Globus pallidus (tissue), 1 donor: ENCODE measurements at places on chromosomes 7 and 10.

GRCh38 chr10:51619365-51619764 is 80.0 kb downstream of the CSTF2T start:
- no peak for DNase-seq

DNA sequence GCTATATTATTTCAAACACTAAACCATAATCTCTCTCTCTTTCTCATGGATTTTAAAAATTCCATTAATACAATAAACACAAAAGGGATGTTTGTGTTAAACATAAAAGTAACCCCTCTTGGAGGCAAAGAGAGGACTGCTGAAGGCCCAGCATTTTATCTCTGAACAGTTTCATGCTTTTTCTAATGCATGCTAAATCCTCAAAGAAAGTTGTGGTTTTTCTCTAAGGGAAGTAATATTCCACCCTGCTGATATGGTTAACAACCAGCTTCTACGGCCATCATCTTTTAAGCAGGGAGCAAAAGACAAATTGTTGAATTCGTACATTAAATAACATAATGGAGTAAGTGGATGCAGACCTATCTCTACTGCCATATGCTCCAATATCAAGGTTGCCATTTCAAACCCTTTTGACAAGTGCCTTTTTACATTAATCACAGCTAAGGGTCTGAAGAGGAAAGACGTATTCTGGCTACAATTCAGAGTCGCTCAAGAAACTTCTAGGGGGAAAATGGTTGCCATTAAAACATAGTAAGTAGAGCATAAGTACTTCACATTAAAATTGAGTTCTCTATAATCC is 103.1 kb downstream of the SLC25A13 start:
- no peak for DNase-seq

- no peak for DNase-seq
These were observed 104.5 kb downstream of the SH3PXD2A start for GRCh38 chr10:103750836-103751235.

DNA sequence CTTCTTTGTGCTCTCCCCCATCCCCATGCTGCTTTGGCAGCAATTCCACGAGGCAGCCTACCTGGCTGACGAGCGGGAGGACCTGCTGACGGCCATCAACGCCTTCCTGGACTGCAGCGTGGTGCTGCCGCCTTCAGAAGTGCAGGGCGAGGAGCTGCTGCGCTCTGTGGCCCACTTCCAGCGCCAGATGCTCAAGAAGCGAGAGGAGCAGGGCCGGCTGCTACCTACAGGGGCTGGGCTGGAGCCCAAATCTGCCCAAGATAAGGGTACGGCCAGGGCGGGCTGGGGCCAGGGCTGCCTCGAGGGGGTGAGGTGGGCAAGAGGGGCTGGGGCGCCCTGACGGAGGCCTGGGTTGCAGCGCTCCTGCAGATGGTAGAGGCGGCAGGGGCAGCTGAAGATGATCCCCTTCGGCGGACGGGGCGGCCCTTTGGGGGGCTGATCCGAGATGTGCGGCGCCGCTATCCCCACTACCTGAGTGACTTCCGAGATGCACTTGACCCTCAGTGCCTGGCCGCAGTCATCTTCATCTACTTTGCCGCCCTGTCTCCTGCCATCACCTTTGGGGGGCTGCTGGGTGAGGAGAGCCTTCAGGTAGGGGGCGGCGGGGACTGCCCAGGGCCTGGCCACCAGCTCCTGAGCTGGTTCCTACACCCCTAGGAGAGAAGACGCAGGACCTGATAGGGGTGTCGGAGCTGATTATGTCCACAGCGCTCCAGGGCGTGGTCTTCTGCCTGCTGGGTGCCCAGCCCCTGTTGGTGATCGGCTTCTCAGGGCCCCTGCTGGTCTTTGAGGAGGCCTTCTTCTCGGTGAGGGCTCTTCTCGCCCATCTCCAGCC is 9.4 kb downstream of the FASTK start:
- no peak for DNase-seq

DNA sequence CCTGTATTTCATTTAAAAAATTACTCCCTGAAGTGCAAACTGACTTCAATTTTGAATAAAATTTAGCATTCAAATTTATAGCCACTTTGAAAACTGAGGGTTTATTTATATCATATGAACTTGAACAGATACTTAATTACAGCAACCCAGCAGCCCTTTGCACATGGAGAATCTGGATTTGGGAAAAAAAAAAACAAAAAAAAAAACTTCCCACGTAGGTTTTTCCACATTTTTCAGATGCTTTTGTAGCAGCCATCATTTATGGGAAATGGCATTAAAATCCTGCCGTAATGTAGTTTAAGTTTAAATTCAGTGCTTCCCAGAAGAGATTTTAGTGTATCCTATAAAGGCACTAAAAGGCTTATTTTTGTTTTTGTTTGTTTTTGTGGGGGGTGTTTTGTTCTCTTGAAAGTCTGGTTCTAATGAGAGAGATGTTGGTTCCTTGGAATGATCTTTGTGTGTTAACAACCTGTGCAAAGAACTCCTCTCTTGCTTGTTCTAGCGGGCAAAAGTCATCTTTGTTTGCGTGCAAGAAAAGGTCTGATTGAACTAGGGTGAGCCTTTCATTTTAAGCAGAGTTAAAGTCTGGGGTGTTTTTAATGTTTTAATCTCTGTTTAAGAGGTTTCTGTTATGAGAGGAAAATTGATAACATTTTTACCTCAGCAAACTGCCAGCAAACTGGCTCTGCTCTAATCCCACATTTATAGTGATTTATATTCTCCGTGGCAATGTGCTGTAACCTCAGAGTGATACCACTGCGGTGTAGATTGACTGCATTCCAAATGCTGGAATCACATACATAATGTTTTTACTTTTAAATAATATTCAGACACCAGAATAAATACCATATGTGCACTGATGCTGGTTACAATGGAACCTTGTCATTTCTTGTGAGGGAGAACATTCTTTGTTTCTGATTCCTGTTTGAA is 105.5 kb downstream of the WNT2 start:
- no peak for DNase-seq

GRCh38 chr10:5283305-5284158 is 81.2 kb upstream of the UCN3 start:
- DNase-seq = no peak
